GM10248 (cell line): ENCODE measurements at places on chromosomes 5 and 9.

DNA sequence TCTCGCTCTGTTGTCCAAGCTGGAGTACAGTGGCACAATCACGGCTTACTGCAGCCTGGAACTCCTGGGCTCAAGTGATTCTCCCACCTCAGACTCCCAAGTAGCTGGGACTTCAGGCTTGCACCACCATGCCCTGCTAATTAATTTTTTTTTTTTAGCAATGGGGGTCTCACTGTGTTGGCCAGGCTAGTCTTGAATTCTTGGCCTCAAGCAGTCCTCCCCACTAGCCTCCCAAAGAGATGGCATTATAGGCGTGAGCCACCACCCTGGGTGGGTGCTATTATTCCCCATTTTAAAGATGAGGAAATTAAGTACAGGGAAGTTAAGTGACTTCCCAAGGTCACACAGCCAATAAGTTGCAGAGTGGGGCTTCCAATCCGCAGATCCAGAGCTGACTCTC, 1.7 kb downstream of the NNT start:
- DNase-seq, result no peak

GRCh38 chr5:135324160-135324559, 74.9 kb downstream of the MACROH2A1 start:
- DNase-seq, result no peak

DNA sequence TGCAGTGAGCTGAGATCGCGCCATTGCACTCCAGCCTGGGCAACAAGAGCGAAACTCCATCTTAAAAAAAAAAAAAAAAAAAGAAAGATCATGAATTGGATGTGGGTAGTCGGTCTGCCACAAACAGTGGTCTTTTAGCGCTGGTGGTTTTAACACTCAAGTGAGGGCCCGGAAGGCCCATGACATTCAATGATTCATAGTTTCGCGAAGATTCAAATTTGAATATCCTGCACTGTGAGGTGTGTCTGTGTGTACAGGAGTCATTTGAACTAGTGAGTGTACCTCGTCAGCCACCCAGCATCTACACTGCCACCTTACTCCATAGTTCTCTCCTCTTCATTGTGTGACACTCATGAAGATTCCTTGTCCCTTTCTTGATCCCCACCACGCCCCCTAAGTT, 41.3 kb downstream of the CFAP77 start:
- no peak for DNase-seq

GRCh38 chr9:95465115-95465514, 51.7 kb downstream of the PTCH1 start:
- DNase-seq, result no peak

DNA sequence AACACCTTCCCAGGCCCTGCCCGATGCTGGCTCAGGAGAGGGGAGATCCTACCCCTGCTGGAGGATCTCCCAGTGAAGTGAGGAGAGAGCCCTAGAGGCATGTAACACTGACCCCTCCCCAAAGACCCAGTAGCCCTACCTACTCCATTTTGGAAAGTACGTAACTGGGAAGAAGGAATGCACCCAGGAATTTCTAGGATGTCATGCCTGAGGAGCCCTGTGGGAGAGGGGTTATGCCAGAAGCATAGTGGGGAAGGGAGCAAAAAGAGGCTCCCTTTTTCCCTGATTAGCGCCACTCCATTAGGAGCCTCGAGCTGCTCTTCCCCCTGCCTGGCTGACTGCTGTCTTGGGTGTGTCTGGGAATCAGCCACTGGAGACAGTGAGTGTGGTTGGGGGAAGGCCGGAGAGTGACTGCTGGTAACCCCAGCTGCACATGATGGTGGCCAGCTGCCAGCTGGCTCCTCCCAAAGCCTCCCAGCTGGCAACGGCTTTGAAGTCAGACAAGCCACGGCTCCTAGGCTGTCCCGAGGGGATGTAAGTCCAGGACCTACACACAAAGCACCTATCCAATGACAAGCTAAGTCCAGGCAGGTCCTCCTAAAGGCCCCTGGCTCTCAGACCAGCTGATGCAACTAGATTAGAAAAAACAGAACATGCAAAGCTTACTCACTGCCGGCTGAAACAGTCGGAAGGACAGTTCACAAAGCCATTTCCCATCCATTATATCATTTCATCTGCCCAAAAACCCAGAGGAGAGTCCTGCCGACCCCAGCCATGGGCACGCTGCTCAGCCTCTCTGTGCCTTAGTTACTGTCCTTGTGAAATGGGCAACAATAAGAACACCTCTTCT, 136.5 kb upstream of the ABCA1 start:
- no peak for DNase-seq

- DNase-seq, result no peak
Measured at GRCh38 chr5:105034401-105034763, 1471.8 kb upstream of the NUDT12 start.

DNA sequence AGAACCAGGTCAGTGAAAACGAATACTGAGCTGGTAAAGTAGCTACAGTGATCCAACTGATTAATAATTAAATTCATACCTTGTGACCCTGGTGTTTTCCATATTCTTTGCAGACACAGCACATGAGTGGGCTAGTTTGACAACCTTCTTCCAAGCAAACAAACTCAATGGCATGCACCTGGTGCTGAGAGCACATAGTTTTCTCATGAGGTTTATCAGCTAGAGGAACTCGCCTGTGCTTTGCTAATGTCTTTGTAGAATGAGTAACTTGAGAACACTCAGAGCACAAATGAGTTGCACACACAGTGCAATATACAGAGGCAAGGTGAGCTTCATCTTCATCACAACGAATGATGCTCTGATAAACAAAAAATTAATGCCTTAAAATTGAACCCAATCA, 12.6 kb downstream of the TRIM23 start:
- DNase-seq, result no peak

- DNase-seq, result no peak
Measured at GRCh38 chr5:36777105-36777757, 99.3 kb upstream of the NIPBL start.

GRCh38 chr9:95150903-95151302, 166.6 kb downstream of the FANCC start:
- no peak for DNase-seq
